Panc1 (cell line): ENCODE measurements at places on chromosomes 16 and 17. TPM values are rescaled to one million over a fixed set of nuclear protein-coding genes. Genes with fewer than 3 reads are reported as not detected.

DNA sequence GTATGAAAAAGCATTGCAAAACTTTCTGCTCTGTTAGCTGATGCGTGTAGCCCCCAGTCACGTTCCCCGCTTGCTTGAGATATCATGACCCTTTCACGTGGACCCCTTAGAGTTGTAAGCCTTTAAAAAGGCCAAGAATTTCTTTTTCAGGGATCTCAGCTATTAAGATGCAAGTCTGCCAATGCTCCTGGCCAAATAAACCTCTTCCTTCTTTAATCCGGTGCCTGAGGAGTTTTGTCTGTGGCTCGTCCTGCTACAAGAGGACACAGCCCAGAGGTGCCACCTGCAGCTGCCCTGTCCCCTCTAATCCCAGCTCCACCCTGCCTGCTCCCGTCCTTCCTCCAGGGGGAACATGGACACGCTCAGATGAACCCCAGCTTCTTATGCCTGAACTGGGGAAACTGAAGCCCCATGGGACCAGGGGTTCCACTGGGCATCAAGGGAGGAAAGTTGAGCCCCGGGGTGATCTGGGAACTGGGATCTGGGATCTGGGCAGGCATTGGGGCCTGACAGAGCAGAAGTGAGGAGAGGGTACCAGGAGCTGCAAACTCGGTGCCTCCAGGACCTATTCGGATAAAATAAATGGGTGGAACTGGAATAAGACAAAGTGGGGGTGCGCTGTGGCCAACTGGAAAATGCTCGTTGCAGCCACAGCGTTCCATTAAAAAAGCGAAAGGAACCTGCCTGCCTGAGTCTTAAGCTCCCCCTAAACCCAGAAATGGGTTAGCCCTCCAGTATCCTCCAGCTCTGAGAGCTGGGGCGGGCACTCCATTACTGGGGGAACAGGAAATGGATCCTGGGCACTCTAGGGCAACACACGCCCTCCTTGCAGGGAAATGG is 19.7 kb downstream of the QPRT start:
- H3K4me3 ChIP-seq: no peak overlapping the region
- H3K27me3 ChIP-seq: no peaks in the 10 kb centered on the region
- no peaks in the 10 kb centered on the region for H3K4me1 ChIP-seq
- no peak for DNase-seq

DNA sequence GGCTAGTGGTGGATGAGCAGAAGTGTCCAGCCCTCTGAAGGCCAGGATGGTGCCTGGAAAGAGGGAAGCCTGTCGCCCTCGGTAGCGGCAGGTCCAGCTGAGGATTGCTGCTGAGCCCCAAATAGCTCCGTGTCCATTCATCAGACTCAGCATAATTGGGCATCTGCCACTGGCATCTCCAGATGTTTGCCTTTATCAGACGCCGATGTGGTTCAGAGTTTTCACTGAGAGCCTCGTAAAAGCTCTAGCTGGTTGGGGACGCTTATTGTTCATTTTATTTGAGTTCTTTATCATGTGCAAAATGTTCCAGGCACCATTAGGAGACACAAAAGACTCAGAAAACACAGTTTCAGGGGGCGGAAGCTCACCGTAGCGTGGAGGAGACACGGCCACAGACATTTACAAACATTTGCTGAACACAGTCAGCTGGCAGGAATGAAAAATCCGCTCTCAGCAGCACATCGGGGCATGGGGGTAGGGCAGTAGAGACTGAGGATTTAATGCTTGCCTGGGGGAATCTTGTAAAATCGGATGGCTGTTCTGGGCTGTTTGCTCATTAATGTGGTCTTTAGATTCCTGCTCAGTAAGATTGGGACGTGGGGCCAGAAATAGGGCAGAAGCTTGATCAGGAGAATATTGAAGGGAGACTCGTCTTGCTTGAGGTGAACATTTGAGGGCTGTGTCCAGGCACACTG is 41.7 kb downstream of the SMPD3 start:
- no peak overlapping the region for H3K4me3 ChIP-seq
- peaks cover 5% of the 10 kb centered on the region; the same call in 1 of the 2 replicates for H3K4me1 ChIP-seq
- DNase-seq: no peak
- no peak overlapping the region for H3K27ac ChIP-seq
- no peaks in the 10 kb centered on the region for H3K27me3 ChIP-seq

DNA sequence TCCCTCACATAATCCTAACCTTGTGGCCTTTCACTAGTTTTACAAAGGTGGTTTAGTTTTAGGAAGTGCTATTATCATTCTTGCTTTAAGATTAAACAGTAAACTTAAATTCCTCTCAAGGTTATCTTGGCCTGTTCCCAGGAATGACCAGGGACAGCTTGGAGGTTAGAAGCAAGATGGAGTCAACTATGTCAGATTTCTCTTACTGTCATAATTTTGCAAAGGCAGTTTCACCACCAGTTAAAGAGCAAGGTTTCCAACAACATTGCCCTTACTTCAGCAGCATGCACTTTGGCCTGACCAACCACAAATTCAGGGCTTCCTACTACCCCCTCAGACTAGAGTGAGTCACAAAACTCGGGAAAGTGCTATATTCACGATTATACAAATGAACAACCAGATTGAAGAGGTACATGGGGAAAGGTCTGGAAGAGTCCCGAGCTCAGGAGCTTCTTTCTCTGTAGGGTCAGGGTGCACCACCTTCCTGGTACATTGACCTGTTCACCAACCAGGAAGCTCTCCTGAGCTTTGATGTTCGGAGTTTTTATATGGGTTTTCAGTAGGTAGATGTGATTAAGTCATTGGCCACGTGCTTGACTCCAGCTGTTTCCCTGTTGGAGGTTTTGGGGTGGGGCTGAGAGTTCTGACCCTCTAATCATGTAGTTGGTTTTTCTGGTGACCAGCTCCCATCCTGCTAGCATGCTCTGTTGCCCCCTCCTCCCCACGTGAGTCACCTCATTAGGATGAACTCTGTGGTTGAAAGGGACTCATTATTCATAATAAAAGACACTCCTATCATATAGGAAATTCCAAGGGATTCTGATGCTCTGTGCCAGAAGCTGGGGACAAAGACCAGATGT is 19.4 kb downstream of the RHOT1 start:
- no peaks in the 10 kb centered on the region for H3K27me3 ChIP-seq
- no peak overlapping the region for H3K27ac ChIP-seq
- H3K4me3 ChIP-seq: no peak overlapping the region
- H3K36me3 ChIP-seq: no peaks in the 10 kb centered on the region
- no peaks in the 10 kb centered on the region for H3K4me1 ChIP-seq

DNA sequence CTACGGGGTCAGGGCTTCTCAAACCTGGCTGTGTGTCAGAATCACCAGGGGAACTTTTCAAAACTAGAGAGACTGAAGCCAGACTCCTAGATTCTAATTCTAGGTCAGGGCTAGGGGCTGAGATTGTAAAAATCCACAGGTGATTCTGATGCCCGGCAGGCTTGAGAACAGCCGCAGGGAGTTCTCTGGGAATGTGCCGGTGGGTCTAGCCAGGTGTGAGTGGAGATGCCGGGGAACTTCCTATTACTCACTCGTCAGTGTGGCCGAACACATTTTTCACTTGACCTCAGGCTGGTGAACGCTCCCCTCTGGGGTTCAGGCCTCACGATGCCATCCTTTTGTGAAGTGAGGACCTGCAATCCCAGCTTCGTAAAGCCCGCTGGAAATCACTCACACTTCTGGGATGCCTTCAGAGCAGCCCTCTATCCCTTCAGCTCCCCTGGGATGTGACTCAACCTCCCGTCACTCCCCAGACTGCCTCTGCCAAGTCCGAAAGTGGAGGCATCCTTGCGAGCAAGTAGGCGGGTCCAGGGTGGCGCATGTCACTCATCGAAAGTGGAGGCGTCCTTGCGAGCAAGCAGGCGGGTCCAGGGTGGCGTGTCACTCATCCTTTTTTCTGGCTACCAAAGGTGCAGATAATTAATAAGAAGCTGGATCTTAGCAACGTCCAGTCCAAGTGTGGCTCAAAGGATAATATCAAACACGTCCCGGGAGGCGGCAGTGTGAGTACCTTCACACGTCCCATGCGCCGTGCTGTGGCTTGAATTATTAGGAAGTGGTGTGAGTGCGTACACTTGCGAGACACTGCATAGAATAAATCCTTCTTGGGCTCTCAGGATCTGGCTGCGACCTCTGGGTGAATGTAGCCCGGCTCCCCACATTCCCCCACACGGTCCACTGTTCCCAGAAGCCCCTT is 10.9 kb downstream of the STH start:
- no peaks in the 10 kb centered on the region for H3K4me1 ChIP-seq
- no peak overlapping the region for H3K27ac ChIP-seq
- no peaks in the 10 kb centered on the region for H3K36me3 ChIP-seq

DNA sequence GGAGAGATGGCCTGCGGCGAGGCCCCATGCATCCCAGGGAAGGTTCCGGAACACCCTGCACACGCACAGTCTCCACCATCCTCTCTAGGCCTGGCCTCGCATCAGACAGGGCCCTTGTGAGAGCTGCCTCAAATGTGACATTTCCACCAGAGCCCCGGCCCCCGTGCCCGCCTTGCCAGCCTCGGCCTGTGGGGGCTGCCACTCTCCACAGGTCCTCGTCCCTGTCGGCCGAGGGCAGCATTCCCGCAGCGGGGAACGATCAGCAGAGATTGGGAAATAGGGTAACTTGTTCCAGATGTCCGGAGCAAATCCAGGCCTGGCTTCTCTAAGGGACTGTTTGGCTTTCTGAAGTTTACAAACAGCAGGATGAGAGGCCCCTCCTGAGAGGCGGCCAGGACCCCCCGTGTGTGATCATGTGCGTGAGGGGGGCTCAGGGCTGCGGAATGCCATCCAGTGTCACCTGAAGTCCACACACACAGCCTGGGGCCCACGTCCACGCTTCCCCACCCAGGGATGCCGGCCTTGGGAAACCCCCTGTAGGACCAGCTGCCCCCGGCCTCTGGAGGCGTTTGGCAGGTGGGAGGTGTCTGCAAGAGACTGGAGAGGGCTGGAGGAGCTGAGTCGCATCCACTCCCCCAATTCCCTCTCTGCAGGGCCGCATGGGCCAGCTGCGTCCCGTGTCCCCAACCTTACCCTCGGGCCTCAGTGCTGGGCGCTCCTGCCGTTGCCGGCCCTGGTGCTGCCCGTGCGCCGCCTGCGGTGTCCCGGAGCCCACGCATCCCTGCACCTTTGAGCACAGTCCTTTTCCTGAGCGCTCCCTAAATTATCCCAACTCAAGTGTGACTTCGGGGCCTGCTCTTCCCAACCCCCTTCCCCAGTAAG is 70.4 kb downstream of the ZDHHC7 start:
- H3K27me3 ChIP-seq: no peaks in the 10 kb centered on the region
- no peak for DNase-seq
- no peaks in the 10 kb centered on the region for H3K4me1 ChIP-seq
- no peak overlapping the region for H3K27ac ChIP-seq
- no peak overlapping the region for H3K4me3 ChIP-seq

GRCh38 chr16:48958681-48959080 is 323.0 kb downstream of the CBLN1 start:
- H3K4me1 ChIP-seq: no peaks in the 10 kb centered on the region
- H3K36me3 ChIP-seq: no peaks in the 10 kb centered on the region
- no peak overlapping the region for H3K4me3 ChIP-seq
- no peak for DNase-seq
- peak overlapping the region; percentile 12; the same call in 1 of the 2 replicates for H3K27ac ChIP-seq

DNA sequence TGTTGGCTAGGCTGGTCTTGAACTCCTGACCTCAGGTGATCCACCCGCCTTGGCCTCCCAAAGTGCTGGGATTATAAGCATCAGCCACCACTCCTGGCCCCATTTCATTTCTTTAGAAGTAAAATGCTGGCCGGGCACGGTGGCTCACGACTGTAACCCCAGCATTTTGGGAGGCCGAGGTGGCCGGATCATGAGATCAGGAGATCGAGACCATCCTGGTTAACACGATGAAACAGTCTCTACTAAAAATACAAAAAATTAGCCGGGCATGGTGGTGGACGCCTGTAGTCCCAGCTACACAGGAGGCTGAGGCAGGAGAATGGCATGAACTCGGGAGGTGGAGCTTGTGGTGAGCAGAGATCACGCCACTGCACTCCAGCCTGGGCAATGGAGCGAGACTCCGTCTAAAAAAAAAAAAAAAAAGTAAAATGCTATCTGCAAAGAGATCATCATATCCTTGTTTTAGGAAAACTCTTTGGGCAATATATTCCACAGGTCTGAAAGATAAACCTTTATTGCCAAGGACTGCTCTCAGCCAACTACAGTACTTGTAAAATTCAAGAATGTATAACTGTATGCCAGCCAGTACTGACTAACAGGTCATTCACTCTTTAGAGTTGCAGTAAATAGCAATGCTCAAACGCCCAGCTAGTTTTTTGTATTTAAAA is 3.8 kb downstream of the GJC1 start:
- H3K27me3 ChIP-seq: no peaks in the 10 kb centered on the region
- H3K4me3 ChIP-seq: peak overlapping the region; percentile 82; the same call in 1 of the 2 replicates
- H3K4me1 ChIP-seq: peaks cover 19% of the 10 kb centered on the region
- H3K27ac ChIP-seq: peak overlapping the region; percentile 97

GRCh38 chr17:72296456-72296855 is 175.6 kb downstream of the SOX9 start:
- H3K4me3 ChIP-seq: no peak overlapping the region
- DNase-seq: no peak
- H3K36me3 ChIP-seq: no peaks in the 10 kb centered on the region
- H3K27ac ChIP-seq: no peak overlapping the region
- H3K4me1 ChIP-seq: peaks cover 17% of the 10 kb centered on the region

- no peak overlapping the region for H3K4me3 ChIP-seq
- no peak for DNase-seq
- H3K27ac ChIP-seq: no peak overlapping the region
- H3K4me1 ChIP-seq: no peaks in the 10 kb centered on the region
- peaks cover 25% of the 10 kb centered on the region for H3K27me3 ChIP-seq
- H3K36me3 ChIP-seq: no peaks in the 10 kb centered on the region
These were observed 37.2 kb downstream of the CCDC182 start for GRCh38 chr17:57707892-57708291.

- no peaks in the 10 kb centered on the region for H3K27me3 ChIP-seq
- 0 out of 2 replicates have a peak, but pooled peaks cover 2% of the 10 kb centered on the region for H3K36me3 ChIP-seq
- no peak overlapping the region for H3K27ac ChIP-seq
- no peaks in the 10 kb centered on the region for H3K4me1 ChIP-seq
These were observed 364.4 kb downstream of the SEC14L1 start for GRCh38 chr17:77505181-77505639.

- H3K4me1 ChIP-seq: no peaks in the 10 kb centered on the region
- H3K27me3 ChIP-seq: peaks cover 23% of the 10 kb centered on the region
- no peak overlapping the region for H3K4me3 ChIP-seq
- H3K36me3 ChIP-seq: no peaks in the 10 kb centered on the region
These were observed 107.0 kb upstream of the RPL38 start for GRCh38 chr17:74096456-74096855.

- DNase-seq: no peak
- H3K4me3 ChIP-seq: no peak overlapping the region
- no peak overlapping the region for H3K27ac ChIP-seq
- H3K4me1 ChIP-seq: no peaks in the 10 kb centered on the region
- H3K27me3 ChIP-seq: peaks cover 13% of the 10 kb centered on the region
These were observed 13.2 kb upstream of the NAGPA start for GRCh38 chr16:5046914-5047313.

GRCh38 chr17:76644995-76645394 is 1.4 kb upstream of the ST6GALNAC1 start:
- H3K4me1 ChIP-seq: no peaks in the 10 kb centered on the region
- no peaks in the 10 kb centered on the region for H3K27me3 ChIP-seq
- no peak for DNase-seq
- no peaks in the 10 kb centered on the region for H3K36me3 ChIP-seq
- H3K4me3 ChIP-seq: no peak overlapping the region

GRCh38 chr16:83994087-83994486 is 26.0 kb downstream of the NECAB2 start:
- no peaks in the 10 kb centered on the region; the same call in 1 of the 2 replicates for H3K27me3 ChIP-seq
- H3K27ac ChIP-seq: no peak overlapping the region
- no peak for DNase-seq
- no peak overlapping the region for H3K4me3 ChIP-seq
- H3K36me3 ChIP-seq: no peaks in the 10 kb centered on the region

The KRTAP9-4 gene
- total RNA-seq: not detected

The TBC1D3B gene
- total RNA-seq: 7.4 TPM

The MRPS23 gene
- 85.4 TPM for total RNA-seq

The ST6GALNAC1 gene
- total RNA-seq: 0.15 TPM

The CLEC3A gene
- total RNA-seq: 0.23 TPM

The RAMP2 gene
- 1.1 TPM for total RNA-seq

The RAD51D gene
- 25.9 TPM for total RNA-seq

The NPIPA3 gene
- total RNA-seq: 3.7 TPM

The MAP2K6 gene
- 11.8 TPM for total RNA-seq
